Activated CD4-positive, alpha-beta T cell treated with anti-CD3 and anti-CD28 coated beads, Interleukin-2, amount 50 U/mL, for 1 hour (primary cell): ENCODE measurements at places on chromosomes 11 and 22.
A peak's percentile ranks its signal among the peaks of the same experiment; 100 is the strongest.

DNA sequence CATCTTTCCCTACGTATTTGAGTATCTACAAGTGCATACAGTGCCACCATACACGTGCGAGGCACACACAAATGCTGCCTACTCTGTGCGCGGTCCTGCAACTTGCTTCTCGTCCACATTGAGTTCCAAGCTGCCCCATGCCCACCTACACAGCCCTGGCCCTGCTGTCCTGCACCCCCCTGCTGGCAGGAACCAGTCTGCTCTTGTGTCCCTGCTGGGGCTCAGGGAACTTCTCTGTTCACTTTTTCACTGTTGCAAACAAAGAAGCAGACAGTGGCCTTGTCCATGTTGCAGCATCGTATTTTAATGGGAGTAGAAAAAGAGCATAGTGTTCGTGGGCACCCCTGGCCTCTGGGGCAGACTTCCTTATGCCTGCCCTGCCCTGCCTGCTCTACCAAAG is 14.0 kb downstream of the CPT1A start:
- no peak for DNase-seq

DNA sequence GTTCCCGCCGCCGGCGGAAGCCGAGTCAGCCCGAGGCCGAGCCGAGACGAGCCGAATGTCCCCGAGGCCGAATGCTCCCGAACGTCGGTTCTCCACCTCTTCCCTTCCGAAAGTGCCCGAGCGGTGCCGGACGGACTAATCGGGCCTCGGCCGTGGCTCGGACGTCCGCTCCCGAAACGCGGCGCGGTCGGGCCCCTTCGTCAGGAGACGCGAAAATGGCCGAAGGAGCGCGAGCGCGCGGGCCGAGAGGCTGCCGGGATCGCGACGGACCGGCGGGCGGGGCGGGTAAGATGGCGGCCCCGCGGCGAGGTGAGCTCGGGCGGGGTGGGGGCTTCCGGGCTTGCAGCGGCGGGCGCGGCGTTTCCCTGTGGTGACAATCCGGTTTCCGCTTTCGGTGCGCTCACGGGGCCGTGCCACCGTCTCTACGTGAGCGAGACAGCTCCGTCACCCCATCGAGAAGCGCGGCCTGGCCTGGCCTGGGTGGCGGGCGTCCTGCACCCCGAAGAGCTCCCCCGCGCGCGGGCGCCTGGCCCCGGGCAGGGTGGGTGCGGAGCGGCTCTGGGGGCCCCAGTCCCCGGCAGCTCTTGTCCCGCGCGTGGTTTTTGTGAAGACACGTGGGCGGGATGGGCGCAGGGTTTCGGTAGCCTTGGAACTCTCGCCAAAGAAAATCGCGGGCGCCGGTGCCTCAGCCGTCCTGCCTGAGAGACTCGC is at the start of gene TMEM80:
TMEM80 (plus strand) TSS at position 279 of the 711 bp plus-strand sequence; CDS start at position 291, 12 bp downstream.
- peak; percentile 96 for DNase-seq

GRCh38 chr11:24070435-24070834 is 426.4 kb upstream of the LUZP2 start:
- no peak for DNase-seq

GRCh38 chr22:44707752-44708151 is 5.7 kb downstream of the PRR5 start:
- DNase-seq, result no peak

GRCh38 chr22:49263101-49263500 is 564.6 kb downstream of the BRD1 start:
- DNase-seq, result no peak

DNA sequence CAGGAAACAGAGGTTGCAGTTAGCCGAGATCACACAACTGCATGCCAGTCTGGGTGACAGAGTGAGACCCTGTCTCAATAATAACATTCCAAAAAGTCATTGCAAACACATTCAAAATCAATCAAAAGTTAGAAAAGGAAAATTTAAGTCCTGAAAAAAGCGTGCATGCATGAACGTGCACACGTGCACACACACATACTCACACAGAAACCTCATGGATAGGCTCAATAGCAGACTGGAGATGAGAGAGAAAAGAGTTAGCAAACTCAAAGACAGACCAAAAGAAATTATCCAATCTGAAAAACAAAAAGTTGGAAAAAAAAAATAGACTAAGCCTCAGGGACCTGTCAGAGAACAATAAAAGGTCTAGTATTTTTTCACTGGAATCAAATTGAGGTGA is 1005.6 kb downstream of the TBC1D22A start:
- DNase-seq, result no peak

DNA sequence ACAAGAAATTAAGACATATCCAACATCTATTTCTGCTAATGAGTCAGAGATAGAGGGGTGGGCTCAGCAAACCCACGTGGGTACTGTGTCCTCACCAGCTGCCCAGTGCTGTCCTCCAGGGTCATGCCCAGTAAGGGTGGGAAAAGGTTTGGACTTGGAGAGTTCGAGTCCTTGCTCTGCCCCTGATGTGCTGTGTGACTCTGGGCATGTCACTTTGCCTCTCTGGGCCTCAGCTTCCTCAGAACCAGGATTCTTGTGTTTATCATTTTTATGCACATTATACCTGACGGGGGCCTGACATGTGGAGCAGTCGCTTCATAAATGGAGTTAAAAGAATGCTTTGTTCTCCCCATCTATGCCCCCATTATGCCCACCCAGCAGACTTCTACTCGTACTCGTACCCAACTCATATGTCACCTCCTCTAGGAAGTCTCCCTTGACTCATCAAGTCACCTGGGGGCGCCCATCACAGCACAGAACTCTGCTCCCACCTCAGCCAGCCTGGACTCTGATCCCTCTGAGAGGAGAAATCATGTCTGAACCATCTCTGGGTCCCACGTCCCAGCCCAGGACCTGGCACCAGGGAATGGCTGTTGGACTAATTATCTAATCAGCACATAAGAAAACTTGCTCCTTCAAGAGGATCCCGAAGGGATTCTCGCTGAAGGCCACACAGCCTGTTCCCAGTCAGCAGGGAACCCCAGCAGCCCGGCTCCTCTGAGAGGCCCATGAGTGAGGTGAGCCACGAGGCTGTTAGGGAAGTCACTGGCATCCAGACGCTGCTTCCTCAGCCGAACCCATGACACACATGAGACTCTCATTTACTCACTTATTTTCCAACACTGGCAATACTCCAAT is 38.7 kb upstream of the TSKU start:
- DNase-seq, result no peak

- no peak for DNase-seq
Measured at GRCh38 chr11:86070142-86071056, 1.5 kb upstream of the PICALM start.

GRCh38 chr22:18121506-18121905 is 10.9 kb downstream of the TUBA8 start:
- DNase-seq, result no peak

DNA sequence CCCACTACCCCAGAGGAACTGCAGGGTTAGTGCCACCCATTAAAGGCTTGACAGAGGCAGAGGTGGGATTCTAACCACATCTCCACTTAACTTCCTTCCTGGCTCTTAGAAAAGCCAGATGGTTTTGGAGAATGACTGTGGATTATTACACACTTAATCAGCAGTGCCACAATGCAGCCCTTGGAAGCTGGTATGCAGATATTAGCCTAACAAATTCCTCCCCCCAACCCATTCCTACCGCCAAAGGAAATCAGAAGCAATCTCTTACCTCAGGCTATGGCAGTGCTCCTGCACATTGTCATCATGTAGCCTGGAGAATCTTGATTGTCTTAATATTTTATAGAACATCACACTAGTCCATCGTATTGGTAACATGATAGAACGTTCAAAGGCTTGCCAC is 23.2 kb upstream of the NRGN start:
- DNase-seq, result no peak

DNA sequence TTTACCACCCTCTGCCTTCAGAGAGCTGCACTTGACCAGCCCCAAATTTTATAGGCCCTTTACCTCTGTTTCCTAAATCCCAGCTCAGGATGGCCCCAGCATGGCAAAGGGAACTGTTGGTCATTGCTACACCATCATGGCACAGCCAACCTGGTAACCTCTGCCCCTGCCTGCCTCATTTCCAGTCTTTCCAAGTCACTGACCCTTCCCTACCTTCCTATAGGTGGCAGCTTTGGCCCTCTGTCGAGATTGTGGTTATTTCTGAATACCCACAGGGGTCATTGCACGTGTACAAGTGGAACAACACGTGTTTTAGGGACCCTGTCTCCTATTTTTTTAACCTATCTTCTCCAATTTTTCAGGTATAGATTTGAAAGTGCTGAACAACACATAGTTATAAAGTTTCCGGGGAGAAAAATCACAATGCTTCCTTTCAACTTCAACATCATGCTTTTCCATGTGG is 2.8 kb downstream of the GALNT18 start:
- DNase-seq, result no peak

- DNase-seq, result no peak
Measured at GRCh38 chr22:42868751-42869251, 11.7 kb upstream of the ARFGAP3 start.

GRCh38 chr11:87398931-87399330 is 361.2 kb downstream of the TMEM135 start:
- DNase-seq, result no peak

DNA sequence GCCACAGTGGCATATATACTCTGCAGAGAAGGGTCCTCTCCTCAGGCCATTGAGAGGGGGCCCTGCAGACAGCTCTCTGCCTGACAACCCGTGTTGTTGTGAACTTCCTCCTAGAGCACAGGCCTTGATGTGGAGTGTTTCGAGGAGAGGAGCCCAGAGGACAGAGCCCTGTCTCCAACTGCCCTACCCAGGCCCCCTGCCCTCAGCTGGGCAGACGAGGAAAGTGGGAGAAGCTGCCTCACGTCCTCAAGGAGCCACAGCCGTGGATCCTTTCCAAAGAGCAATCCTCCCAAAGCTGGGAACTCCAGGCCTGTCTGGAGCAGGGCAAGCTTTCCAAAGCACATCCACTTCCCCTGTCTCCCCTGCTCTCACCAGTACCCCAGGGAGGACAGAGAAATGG is 10.7 kb downstream of the LMO1 start:
- no peak for DNase-seq

DNA sequence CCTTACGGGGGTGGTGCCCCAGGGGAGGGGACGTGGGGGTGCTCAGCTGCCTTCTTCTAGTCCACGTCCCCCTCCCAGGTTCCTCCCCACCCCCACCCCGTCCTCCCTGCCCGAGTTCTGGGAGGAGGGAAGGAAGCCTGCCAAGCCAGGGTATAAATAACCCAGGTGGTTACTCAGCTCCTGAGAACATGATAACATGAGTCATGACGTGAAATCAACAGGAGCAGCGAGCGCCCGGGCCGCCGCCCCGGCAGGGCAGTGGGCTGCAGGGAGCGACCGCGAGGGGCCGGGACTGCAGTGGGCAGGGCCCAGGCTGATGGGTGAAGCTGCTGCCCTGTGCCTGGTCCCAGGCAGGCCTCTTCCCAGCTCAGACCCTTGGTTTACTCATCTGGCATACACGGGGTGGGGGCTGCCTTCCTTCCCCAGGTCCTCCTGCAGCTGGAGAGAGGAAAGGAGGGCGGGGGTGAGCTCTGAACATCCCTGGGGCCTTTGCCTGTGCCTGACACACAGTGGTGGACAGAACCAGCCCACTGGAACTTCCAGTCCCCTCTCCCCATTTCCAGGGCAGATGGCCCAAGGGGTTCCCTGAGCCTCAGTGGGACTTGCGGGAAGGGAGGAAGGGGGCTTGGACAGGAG is 8.8 kb upstream of the PDGFB start:
- no peak for DNase-seq

DNA sequence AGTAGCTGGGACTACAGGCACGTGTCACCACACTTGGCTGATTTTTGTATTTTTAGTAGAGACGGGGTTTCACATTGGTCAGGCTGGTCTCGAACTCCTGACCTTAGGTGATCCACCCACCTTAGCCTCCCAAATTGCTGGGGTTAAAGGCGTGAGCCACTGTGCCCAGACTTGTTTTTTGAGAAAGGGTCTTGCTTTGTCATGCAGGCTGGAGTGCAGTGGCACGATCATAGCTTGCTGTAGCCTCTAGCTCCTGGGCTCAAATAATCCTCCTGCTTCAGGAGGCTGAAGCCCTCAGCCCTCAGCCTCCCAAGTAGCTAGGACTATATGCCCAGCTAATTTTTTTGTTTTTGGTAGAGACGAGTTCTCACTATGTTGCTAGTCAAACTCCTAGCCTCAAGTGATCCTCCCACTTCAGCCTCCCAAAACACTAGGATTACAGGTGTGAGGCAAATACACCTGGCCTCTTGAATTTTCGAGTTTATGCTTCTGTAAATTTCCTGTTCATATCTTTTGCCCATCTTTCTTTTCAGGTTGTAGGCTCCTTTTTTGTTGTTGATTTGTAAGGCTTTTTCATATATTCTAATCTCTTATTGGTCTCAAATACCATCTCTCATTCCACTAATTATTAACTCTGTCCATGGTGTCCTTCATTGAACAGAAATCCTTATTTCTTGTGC is 3.4 kb upstream of the RBM4B start:
- no peak for DNase-seq

- no peak for DNase-seq
Measured at GRCh38 chr11:117121176-117121575, 22.9 kb upstream of the PAFAH1B2 start.

DNA sequence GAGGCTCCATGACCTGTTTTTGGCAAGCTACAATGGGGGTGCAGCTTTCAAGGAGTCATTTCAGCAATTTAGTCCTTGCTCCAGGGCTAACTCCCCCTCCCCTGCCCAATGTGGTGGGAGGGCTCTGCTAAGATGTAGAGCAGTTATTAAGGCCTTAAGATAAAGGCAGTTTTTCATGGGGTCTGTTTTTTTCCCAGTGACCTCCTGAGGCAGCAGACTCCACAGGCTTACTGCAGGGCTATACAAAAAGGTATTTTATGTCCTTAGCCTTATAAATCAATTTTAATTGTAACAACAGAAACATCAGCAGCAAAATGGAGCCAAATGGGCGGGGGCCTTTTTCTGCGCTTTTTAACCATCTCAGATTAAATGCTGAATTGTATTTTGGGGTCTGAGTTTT is 192.3 kb downstream of the KIRREL3 start:
- DNase-seq, result no peak

GRCh38 chr22:37967147-37967546 is 13.6 kb downstream of the POLR2F start:
- no peak for DNase-seq

- DNase-seq, result no peak
Measured at GRCh38 chr11:14149683-14150082, 187.2 kb downstream of the SPON1 start.

GRCh38 chr22:19862619-19863246 is 8.1 kb upstream of the GNB1L start:
- no peak for DNase-seq
